ENCODE measurements at places on chromosomes 7 and 10. TPM values are rescaled to one million over a fixed set of nuclear protein-coding genes. Genes with fewer than 3 reads are reported as not detected.

DNA sequence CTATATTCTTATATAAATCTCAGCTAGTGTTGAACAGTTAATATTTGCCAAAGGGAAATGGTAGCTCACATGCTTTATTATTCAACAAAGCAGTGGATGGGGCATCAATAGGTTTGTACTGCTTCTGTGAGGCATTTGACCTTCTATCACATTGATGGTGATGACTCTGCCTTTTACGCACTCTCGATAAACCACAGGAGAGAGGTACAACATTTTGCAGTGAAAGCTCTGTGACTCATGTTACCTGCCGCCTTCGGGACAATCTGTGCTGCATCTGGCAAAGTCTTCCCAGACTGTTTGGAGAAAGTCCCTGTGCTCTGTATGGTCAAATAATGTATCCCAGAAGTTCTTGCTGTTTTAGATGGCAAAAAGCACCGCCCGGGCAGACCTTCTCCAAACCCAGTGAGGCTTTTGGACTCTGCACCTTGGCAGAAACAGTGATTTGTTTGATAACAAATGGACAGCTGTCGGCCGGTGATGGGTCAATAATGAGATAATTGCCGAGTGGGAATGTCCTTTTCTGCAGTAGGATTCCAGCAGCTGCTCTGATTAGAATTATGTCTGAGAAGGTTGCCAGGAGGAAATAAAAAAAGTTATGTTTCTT is 61.0 kb downstream of the PLPP4 start:
- H3K4me3 ChIP-seq: no peak overlapping the region
- no peak overlapping the region for H3K27ac ChIP-seq

GRCh38 chr7:155538293-155538692 is 8.1 kb downstream of the CNPY1 start:
- no peak overlapping the region for H3K27ac ChIP-seq
- no peak overlapping the region for H3K4me3 ChIP-seq
- DNase-seq: no peak
- no peaks in the 10 kb centered on the region for H3K36me3 ChIP-seq
- no peaks in the 10 kb centered on the region for H3K27me3 ChIP-seq

Gene CYP3A7
- not detected for total RNA-seq

GRCh38 chr7:18623389-18623788 is 127.8 kb downstream of the HDAC9 start:
- DNase-seq: no peak
- H3K36me3 ChIP-seq: no peaks in the 10 kb centered on the region
- no peak overlapping the region for H3K27ac ChIP-seq
- no peak overlapping the region for H3K4me3 ChIP-seq

Gene UBE3C
- total RNA-seq: 73.3 TPM

DNA sequence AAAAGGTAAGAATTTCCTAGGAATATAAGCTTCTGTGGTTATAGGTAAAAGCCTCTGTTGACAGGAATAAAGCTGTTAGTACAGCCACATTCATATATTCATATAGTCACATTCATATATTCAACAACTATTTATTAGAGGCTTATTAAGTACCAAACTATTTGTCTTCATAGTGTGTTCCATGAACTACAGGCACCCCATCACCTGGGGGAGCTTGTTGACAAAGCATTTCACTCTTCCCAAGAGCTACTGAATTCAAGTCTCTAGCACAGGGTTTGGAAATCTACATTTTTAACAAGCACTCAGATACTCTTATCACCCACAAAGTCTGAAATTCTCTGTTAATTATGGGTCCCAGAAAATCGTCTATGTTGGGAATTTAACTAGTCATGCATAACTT is 110.6 kb downstream of the RNLS start:
- no peak overlapping the region for H3K4me3 ChIP-seq
- H3K27me3 ChIP-seq: no peaks in the 10 kb centered on the region
- no peaks in the 10 kb centered on the region for H3K36me3 ChIP-seq
- no peak for DNase-seq

DNA sequence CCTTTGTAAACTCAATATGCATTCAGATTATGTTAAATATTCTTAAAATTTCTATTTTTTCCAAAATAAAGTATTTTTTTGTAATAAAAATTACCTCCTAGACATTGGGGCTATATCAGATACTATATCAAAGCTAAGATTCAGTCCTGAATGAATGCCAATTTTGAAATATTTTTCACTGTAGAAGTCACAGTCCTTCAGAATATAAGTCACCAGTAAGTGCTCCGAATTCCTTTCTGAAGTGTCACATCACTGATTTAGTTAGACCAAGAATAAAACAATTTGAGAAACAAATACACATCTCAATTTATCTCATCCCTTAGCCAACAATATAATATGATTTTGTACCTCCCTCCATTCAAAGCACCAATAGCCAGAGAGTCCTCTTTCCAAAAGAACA is 33.9 kb upstream of the GSAP start:
- no peak overlapping the region for H3K27ac ChIP-seq
- H3K4me3 ChIP-seq: no peak overlapping the region
- H3K27me3 ChIP-seq: no peaks in the 10 kb centered on the region
- H3K4me1 ChIP-seq: peaks cover 12% of the 10 kb centered on the region

DNA sequence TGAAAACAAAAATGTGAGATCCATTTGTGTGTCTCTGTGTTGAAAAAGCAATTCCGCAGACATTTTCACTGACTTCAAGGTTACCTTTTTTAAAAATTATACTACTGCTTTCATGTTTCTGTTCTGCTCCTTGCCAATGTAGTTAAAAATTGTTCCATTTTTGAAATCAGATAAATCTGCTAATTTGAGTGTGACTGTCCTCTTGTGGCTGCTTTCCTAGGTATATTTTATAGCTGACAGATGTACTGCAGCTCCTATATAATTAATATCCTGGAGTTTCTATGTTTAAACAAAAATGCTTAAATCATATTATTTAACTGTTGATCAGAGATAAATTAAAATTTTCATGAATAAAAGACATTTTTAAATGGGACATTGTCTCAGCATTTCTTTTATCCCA is 177.6 kb upstream of the LRRTM3 start:
- no peak for DNase-seq
- no peak overlapping the region for H3K27ac ChIP-seq
- no peaks in the 10 kb centered on the region for H3K36me3 ChIP-seq
- H3K4me3 ChIP-seq: no peak overlapping the region
- H3K4me1 ChIP-seq: no peaks in the 10 kb centered on the region

- DNase-seq: peak; percentile 35
- H3K36me3 ChIP-seq: peaks cover 10% of the 10 kb centered on the region
- no peaks in the 10 kb centered on the region for H3K27me3 ChIP-seq
- H3K4me1 ChIP-seq: no peaks in the 10 kb centered on the region
These were observed 172.6 kb downstream of the TPST1 start for GRCh38 chr7:66377714-66378113.

Gene AVPI1
- 51.8 TPM for total RNA-seq

DNA sequence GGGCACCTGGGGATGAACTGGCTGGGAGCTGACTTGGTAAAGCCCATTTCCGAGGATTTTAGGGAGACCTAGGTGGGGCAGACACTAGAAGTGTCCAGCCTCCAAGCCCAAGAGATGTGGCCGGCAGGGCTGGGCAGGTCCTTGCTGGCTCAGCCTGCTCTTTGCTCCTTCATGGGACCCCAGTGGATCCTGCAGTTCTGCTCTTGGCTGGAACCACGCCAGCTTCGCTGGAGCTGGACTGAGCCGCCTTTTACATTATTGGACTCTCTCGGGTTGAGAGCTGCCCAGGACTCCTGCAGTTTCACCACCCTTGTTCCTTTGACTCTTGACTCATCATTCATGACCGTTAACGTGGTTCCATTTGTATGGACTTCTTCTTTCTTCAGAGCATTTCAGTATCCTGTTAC is 5.7 kb downstream of the PPIF start:
- peaks cover 25% of the 10 kb centered on the region for H3K4me1 ChIP-seq
- no peak overlapping the region for H3K27ac ChIP-seq
- H3K36me3 ChIP-seq: peaks cover 67% of the 10 kb centered on the region

DNA sequence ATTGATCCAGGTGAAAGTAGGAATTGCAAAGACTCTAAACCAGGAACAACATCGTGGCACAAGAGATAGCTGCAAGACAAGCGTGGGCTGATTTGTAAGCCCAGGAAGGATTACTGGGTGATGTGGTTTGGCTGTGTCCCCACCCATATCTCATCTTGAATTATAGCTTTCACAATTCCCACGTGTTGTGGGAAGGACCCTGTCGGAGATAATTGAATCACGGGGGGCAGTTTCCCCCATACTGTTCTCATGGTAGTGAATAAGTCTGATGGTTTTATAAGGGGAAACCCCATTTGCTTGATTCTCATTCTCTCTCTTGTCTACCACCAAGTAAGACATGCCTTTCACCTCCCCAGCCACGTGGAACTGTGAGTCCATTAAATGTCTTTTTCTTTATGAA is 59.5 kb downstream of the ST8SIA6 start:
- no peak for DNase-seq
- no peaks in the 10 kb centered on the region for H3K27me3 ChIP-seq
- no peak overlapping the region for H3K27ac ChIP-seq

GRCh38 chr10:48780341-48780740 is 95.7 kb downstream of the WDFY4 start:
- H3K4me1 ChIP-seq: no peaks in the 10 kb centered on the region
- H3K4me3 ChIP-seq: no peak overlapping the region
- H3K36me3 ChIP-seq: no peaks in the 10 kb centered on the region
- no peak for DNase-seq

- H3K36me3 ChIP-seq: no peaks in the 10 kb centered on the region
- DNase-seq: no peak
- no peak overlapping the region for H3K4me3 ChIP-seq
- no peaks in the 10 kb centered on the region for H3K4me1 ChIP-seq
- H3K27ac ChIP-seq: no peak overlapping the region
These were observed 28.9 kb upstream of the DDC start for GRCh38 chr7:50594136-50594535.

- H3K4me1 ChIP-seq: no peaks in the 10 kb centered on the region
- no peaks in the 10 kb centered on the region for H3K27me3 ChIP-seq
- no peak overlapping the region for H3K4me3 ChIP-seq
These were observed 136.5 kb upstream of the ETV1 start for GRCh38 chr7:14125998-14126397.

DNA sequence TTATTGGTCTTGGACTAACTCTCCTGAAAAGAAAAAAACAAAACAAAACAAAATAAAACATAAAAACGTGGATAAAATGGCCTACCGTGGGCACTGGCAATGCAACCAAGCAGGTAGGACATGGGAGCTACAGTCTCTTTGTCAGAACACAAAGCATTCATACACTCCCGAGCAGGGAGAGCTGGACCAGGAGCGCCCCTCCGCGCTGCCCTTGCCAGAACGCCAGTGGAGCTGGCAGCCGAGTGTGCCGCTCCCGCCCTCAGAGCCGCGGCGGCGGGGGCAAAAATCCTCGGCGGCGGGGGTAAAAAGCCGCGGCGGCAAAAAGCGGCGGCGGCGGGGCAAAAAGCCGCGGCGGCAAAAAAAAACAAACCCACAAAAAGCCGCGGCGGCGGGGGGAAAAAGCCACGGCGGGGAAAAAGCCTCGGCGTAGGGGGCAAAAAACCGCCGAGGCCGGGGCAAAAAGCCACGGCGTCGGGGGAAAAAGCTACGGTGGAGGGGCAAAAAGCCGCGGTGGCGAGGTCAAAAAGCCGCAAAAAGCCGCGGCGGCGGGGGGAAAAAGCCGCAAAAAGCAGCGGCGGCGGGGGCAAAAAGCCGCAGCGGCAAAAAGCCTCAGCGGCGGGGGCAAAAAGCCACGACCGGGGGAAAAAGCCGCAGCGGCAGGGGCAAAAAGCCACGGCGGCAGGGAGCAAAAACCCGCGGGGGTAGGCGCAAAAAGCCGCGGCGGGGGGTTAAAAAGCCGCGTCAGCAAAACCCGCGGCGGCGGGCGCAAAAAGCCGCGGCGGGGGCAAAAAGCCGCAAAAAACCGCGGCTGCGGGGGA is 418.1 kb downstream of the ZNF716 start:
- peak overlapping the region; percentile 36 for H3K4me3 ChIP-seq
- H3K4me1 ChIP-seq: no peaks in the 10 kb centered on the region
- no peak for DNase-seq
- no peaks in the 10 kb centered on the region for H3K36me3 ChIP-seq
- H3K27me3 ChIP-seq: peaks cover 16% of the 10 kb centered on the region
- no peak overlapping the region for H3K27ac ChIP-seq

All from upper lobe of left lung (tissue), 6 donors.